CD4-positive, alpha-beta T cell treated with Interleukin-17A for 1 hour (primary cell): ENCODE measurements at places on chromosomes 6 and 20.

- no peak for DNase-seq
These were observed 10.6 kb upstream of the RBBP8NL start for GRCh38 chr20:62437927-62438326.

- no peak for DNase-seq
These were observed 8.7 kb downstream of the SLC17A5 start for GRCh38 chr6:73644941-73645591.

GRCh38 chr6:103326760-103327757, 1532.7 kb downstream of the HACE1 start:
- no peak for DNase-seq

DNA sequence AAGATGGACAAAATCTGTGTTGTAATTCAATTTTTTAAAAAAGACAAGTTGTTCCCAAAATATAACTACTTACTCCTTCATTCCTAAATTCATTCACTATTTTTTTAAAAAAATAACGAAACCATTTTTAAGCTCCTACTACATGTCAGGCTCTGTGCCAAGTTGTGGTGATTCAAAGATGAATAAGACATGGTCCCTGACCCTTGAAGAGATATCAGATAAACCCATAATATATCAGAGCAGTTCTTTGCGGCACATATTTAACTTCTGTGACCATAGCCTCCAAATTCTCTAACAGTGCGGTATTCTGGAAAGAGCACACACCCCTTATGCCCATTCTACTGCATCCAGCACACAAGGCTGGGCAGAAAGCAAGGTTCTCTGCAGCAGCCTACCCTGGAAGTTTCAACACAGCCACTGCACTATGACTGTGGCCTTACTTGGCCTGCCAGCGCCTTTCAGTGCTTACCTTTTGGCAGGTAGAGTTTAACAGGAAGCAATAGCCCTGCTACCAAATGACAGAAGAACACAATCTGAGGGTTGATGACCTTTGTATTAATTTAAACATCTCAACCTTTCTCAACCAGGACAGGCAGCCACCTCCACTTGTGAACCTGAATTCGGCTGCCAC, 406.5 kb downstream of the BTBD9 start:
- DNase-seq, result no peak

GRCh38 chr6:121435444-121436069, at the start of gene GJA1:
TSS of gene GJA1 (plus strand) at chr6:121435646. CDS start at chr6:121446848, 11,202 bp downstream.
- no peak for DNase-seq

DNA sequence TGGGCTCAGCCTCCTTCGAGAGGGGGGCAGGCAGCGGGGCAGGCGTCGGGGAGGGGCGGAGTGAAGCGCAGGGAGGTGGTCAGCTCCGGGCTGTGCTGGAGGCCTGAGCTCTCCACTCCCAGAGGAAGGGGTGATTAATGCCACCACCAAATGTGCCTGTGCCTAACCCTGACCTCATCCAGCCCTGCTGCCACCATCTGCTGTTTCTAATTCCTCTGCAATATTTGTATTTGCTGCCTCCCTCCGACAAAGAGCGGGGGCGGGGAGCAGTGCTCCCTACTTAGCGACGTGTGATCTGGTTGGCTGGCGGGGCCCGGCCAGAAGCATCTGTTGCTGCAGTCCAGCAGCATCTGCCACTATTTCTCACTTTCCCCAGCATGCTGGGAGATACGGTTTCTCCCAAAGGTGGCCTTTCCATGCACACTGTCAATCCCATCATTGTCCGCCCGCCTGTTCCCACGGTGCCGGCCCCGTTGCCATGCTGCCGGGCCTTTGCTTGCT, 47.0 kb downstream of the DLL1 start:
- no peak for DNase-seq

DNA sequence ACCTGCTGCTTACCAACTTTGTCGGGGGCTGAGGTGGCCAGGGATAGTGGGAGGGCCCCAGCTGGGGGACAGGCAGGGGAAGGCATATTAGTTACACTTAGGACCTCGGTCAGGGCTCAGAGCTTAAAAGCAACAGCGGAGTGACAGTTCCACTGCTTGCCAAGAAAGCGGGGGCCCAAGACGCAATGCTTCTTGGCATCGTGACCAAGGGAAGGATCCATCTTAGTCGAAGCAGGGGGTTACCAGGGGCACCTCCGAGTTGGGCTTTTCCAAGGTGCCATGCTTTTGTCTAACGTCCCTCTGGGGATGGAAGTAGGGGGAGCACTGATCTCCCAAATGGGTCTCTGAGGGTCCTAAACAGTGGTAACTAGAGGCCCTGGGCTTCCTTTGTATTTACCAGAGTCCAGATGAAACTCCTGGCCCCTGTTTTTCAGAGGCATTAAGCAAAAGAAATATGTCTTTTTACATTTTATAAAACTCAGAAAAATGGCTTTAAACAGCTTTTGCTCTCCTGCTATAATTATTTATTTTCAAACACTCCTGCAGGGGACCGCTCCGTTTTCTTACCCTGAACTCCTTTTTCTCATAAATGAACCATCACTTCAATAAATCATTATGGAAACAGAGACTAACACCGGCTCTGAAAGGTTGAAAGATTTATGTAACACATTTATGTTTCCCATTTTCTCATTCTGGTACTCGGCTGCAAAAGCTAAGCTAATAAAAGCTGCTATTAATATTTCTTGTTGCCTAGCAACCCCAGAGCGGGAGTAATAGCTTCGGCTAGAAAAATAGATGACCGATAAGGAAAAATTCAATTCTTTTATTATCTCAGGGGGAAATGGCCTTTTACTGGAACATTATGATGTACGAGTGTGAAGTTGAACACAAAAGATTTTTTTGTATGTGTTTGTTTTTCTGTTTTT, 100.4 kb downstream of the TOX2 start:
- no peak for DNase-seq

DNA sequence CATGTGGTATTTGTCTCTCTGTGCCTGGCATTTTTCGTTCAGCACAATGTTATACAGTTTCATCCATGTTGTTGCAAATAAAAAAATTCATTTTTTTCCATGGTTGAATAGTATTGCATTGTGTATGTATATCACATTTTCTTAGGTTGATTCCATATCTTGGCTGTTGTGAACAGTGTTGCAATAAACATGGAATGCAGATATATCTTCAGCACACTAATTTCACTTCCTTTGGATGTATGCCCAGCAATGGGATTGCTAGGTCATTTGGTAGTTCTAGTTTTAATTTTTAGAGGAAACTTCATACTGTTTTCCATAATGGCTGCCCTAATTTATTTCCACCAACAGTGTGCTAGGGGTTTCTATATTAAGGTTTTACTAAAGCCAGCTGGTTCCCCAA, 52.6 kb downstream of the GFRAL start:
- no peak for DNase-seq
